NCI-H345 (cell line): ENCODE measurements at places on chromosomes 7 and 10.

GRCh38 chr10:127498087-127498486 lies 51.0 kb upstream of the NPS start:
- no peak for DNase-seq

- DNase-seq, result peak; percentile 44
Measured at GRCh38 chr7:101743241-101743994, 74.0 kb upstream of the CUX1 start.

- no peak for DNase-seq
Measured at GRCh38 chr7:142855114-142855743, 353 bp downstream of the EPHB6 start.

DNA sequence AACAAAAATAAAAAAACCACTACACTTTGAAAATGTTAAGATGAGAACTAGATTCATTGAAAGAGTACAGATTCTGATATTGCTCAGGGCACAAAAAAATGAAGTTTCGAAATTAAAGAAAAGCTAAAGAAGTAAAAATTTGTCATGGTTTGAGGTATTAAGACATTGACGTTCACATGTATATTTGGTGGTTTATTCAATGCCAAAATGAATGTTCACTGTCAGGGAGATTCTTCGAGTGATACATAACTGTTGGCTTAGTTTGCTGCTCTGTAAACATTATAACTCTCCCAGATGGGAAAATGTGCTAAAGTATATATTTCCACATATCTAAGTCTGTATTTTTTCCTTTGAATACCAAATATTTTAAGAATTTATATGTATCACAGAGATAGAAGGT lies 345.0 kb downstream of the SEMA3D start:
- no peak for DNase-seq

- DNase-seq, result peak; percentile 40
Measured at GRCh38 chr7:103690242-103690974, 244.4 kb upstream of the SLC26A5 start.

- DNase-seq, result no peak
Measured at GRCh38 chr10:49627038-49627437, 13.2 kb downstream of the CHAT start.

- DNase-seq, result no peak
Measured at GRCh38 chr10:96097865-96098264, 32.2 kb upstream of the ZNF518A start.

- DNase-seq, result no peak
Measured at GRCh38 chr10:44517635-44518034, 132.7 kb upstream of the CXCL12 start.

- DNase-seq, result no peak
Measured at GRCh38 chr7:44894888-44895580, 9.7 kb upstream of the PURB start.

DNA sequence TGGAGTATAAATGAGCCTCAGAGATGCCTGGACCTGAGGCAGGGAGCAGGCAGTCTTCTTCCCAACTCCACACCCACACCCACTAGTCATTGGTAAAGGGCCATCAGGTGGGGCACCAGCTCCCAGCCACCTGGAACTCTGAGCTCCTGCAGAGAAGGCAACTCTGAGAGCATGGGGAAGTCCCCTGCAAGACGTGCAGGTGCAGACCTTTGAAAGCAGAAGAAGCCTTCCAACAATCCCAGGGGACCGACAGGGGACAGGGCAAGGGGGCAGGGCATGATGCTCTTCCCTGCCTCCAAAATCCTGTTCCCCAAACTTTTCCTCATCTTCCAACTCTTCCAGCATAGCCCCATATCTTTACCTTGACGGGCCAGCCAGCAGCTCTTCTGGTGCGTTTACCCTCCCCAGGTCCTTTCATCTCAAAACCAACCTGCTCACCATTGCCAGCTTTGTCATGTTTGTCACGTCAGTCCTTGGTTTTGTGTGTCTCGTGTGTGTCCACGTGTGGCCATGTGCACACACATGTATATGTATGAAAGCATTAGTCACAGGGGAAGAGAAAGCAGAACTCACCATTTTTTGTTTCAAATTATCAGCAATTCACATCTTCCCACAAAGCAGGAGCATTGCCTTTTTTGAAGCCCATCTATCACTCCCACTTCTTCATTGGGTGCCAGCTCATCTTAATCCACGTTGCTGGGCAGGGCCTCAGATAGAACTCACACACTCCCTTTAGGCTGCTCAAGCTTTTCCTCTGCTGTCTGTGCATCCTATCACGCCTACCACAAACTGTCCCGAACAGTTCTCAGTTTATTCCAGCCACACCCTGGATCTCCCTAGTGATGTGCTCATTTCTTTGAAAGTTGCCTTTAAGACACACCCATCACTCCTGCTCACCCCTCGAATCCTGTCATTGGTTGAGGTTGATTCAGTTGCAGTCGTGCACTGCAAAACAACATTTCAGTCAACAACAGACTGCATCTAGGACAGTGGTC lies 41.0 kb upstream of the AMPH start:
- no peak for DNase-seq

DNA sequence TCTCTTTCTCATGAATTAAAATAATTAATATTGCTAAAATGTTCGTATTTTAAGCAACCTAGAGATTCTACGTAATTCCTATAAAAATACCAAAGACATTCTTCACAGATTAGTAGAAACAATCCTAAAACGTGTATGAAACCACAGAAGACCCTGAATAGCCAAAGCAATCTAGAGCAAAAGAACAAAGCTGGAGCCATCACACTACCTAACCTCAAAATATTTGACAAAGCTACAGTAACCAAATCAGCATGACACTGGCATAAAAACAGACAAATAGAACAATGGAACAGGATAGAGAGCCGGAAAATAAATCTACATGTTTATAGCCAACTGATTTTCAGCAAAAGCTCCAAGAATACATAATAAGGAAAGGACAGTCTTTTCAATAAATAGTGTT lies 105.5 kb upstream of the PTN start:
- no peak for DNase-seq

DNA sequence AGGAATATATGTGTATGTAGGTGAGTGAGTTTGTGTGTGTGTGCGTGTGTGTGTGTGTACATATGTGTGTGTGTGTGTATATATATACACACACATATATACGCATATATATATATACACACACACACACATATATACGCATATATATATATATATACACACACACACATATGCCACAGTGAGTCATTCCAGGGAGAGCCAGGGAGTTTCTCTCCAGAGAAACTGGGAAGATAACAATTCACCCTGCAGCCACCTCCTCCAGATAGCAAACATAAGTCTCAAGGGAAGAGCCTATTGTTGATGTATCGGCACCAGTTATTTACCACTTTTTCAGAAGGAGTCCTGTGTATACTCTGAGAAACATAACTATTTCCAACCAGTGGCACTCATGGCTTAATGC lies 102.3 kb upstream of the STK17A start:
- DNase-seq, result no peak

DNA sequence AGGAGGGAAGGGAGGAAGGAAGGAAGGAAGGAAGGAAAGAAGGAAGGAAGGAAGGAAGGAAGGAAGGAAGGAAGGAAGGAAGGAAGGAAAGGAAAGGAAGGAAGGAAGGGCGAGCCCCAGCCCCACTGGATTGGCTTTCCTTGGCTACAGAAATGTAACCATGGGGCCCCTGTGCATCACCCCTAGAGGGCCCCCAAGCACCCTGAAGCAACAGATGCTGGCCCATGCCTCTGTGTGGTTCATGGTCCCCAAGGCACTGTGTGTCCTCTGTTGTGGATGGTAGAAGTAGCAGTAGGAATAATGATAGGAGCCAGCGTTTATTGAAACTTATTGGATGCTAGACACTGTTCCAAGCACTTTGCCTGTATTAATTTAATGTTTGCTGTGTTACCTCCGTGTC lies 116.6 kb upstream of the MACROH2A2 start:
- no peak for DNase-seq

DNA sequence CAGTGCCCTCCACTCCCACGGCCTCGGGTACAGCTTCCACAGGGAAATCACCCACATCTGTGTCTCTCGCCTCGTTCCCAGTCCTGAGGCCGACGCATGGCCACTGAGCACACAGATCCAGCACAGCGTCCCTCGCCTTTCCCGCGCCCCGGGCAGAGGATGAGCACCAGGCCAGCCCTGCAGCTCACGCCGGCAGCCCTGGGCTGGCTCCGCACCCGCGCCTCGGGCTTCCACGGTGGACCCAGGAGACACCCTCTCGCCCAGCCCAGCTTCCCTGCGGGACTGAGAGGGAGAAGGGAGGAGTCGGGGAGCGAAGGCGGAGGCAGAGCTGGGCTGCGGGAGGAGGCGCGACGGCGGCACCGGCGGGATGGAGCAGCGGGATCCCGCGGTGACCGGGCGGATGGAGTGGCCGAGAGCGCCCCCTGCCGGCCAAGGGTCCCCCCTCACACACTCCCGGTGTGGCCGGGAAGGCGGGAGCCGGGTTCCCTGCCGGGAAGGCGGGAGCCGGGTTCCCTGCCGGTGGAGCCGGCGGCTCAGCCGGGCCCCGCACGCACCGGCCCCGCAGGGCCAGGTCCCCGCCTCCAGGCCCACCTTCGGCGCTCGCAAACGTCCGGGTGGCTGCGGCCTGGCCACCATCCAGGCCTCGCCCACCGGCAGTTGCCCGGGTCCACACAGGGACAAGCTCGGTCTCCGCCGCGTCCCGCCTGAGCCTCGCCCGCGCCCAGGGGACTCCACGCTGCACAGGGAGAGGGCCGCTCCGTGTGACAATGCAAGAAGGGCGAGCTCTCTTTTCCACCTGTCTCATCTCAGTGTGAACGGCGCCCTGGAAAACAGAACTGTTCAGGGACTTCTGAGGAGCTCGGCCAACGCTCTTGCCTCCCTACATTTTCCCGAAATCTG lies 110.3 kb upstream of the LANCL2 start:
- DNase-seq, result peak; percentile 87
